ENCODE measurements at places on chromosomes 12 and 14. TPM values are rescaled to one million over a fixed set of nuclear protein-coding genes. Genes with fewer than 3 reads are reported as not detected.

Gene ACSM4
- total RNA-seq: not detected

Gene TAPBPL
- 14.5 TPM for total RNA-seq

Gene OASL
- 1.3 TPM for total RNA-seq

Gene RAD9B
- total RNA-seq: not detected

Gene SLC17A8
- total RNA-seq: not detected

Gene ART4
- total RNA-seq: 3.1 TPM

Gene PAPLN
- total RNA-seq: 9.6 TPM

Gene SOAT2
- total RNA-seq: not detected

DNA sequence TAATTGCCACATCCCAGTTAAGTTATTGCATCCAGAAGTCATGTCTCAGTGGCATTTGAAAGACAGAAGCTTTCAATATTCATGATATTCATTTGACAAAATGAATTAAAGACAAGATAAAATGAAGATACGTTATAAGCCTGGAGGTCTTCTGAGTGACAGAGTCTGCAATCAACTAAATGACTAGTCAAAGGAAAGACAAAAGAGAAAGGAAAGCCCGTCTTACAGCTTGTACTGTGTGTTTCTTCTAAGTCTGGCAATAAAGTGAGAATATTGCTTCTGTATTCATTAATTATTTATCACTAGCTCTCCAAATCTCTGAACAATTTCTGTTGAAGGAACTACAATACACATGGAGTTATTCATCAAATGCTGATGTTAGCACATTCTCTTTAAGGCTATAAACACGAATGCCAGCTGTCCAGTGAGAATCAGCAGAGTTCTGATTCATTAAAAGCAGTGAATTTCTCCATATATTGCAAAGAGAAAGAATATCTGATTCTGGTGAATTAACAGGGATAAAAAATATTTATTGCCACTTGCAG lies 70.7 kb downstream of the ATXN7L3B start:
- no peaks in the 10 kb centered on the region for H3K36me3 ChIP-seq
- H3K27me3 ChIP-seq: no peaks in the 10 kb centered on the region
- DNase-seq: no peak

DNA sequence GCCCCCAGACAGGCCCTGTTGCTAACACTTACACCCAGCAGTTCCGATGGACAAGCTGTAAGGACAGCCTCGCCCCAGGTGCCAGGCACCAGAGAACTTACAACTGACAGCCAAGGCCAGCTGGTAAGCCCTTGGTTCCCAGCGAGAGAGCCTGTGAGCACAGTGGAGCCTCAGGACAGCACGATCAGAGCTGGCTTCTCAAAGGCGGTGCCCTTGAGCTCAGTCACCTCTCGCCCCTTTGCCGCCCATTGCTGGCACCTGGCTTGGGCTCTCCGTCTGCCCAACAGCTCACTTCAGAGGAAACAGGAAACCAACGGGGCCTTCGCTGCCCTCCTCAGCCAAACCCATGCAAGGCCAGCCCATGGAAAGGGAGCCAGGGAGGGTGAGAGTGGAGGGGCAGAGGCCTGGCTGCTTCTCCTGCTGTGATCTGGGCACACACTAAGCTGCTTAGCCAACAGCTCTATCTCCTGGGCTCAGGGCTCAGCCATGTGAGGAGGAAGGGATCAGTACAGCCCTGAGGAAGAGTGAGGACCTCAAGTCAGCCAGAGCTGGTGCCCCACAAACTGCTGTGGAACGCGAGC lies 98.5 kb downstream of the SINHCAF start:
- H3K4me3 ChIP-seq: no peak overlapping the region
- H3K36me3 ChIP-seq: no peaks in the 10 kb centered on the region

- H3K36me3 ChIP-seq: no peaks in the 10 kb centered on the region
- no peak overlapping the region for H3K4me3 ChIP-seq
- H3K27me3 ChIP-seq: no peaks in the 10 kb centered on the region
Observed at GRCh38 chr14:22190411-22191191, 398.4 kb downstream of the DAD1 start.

DNA sequence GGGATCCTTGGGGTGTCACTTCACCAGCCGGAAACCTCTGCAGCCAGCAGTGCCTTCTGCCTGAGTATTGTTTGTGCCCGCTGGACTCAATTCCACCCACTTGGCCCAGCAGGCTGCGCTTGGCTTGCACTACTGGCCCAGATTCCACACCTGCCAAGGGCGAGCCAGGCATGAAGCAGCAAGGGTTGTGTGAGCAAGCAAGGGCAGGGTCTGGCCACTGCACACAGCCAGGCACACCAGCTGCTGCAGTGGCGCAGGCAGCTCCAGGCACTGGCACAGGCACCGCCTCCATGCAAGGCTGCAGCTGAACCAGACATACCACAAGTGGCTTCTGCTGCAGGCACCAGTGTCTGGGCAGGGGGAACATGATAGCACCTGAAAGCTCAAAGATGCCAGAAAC lies 99.5 kb downstream of the NUAK1 start:
- no peak overlapping the region for H3K27ac ChIP-seq
- DNase-seq: no peak
- H3K36me3 ChIP-seq: no peaks in the 10 kb centered on the region
- no peak overlapping the region for H3K4me3 ChIP-seq
- H3K27me3 ChIP-seq: peaks cover 4% of the 10 kb centered on the region
- no peaks in the 10 kb centered on the region for H3K4me1 ChIP-seq

GRCh38 chr14:101289230-101289690 lies 272.0 kb upstream of the DIO3 start:
- H3K27me3 ChIP-seq: no peaks in the 10 kb centered on the region
- no peak for DNase-seq
- no peak overlapping the region for H3K27ac ChIP-seq
- H3K4me1 ChIP-seq: no peaks in the 10 kb centered on the region
- no peaks in the 10 kb centered on the region for H3K36me3 ChIP-seq
- H3K4me3 ChIP-seq: no peak overlapping the region

GRCh38 chr12:112875608-112876007 lies 31.2 kb upstream of the OAS1 start:
- no peaks in the 10 kb centered on the region for H3K27me3 ChIP-seq
- DNase-seq: no peak

DNA sequence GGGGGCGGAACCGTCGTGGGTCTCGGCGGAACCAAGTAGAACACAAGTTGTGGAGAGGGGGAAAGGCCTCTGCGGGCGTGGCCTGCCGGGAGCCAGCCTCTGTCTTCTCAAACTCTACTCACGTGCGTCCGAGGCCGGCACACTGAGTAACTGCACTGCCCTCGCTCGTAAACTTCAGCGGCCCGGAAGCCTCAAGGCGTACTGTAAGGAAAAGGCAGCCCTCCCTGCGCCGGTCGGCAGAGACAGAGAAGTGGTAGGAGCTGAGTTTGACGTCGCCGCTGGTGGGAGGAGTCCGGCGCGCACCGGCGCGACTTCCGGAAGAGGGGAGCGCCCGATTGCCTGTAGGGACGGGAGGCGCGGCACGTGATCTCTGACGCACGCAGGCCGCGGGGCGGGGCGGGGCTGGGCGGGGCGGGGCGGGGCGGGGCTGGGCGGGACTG lies at the start of gene FBXO33:
Gene FBXO33 (minus strand): TSS at position 255 of the 440 bp plus-strand sequence. CDS start 271 bp downstream, outside the sequence.
- peaks cover 19% of the 10 kb centered on the region for H3K4me1 ChIP-seq
- no peaks in the 10 kb centered on the region for H3K27me3 ChIP-seq
- H3K27ac ChIP-seq: peak within 1 kb of the TSS; percentile 99
- peak; percentile 97 for DNase-seq
- peak within 1 kb of the TSS; percentile 92 for H3K4me3 ChIP-seq
- H3K36me3 ChIP-seq: no peaks in the 10 kb centered on the region

GRCh38 chr14:92513966-92514843 lies 624 bp downstream of the RIN3 start:
- H3K27ac ChIP-seq: peak overlapping the region; percentile 8
- H3K4me1 ChIP-seq: peaks cover 13% of the 10 kb centered on the region
- H3K36me3 ChIP-seq: no peaks in the 10 kb centered on the region
- H3K27me3 ChIP-seq: no peaks in the 10 kb centered on the region
- peak overlapping the region; percentile 9 for H3K4me3 ChIP-seq

DNA sequence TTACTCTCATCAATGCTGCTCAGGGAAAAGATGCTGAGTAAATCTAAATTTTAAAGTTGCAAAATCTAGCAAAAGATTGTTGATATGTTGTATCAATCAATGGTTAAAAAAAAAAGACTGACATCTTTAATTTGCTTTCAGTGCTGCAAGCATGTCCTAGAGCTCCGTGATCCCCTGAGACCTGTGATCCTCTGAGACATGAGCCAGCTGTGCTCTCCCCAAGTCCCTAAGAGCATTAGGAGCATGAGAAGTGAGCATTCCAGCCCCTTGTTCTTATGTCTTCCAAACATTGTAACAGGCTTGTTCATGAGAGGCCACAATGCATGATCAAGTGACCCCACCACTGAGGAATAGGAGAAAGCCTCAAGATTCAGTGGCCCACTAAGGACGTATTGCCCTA lies 116.6 kb downstream of the DAD1 start:
- no peaks in the 10 kb centered on the region for H3K4me1 ChIP-seq
- no peak for DNase-seq
- no peak overlapping the region for H3K4me3 ChIP-seq
- H3K36me3 ChIP-seq: no peaks in the 10 kb centered on the region

- H3K4me1 ChIP-seq: peaks cover 48% of the 10 kb centered on the region
- no peaks in the 10 kb centered on the region for H3K36me3 ChIP-seq
- no peak overlapping the region for H3K4me3 ChIP-seq
- peak overlapping the region; percentile 7 for H3K27ac ChIP-seq
- peak; percentile 63 for DNase-seq
- no peaks in the 10 kb centered on the region for H3K27me3 ChIP-seq
Observed at GRCh38 chr14:65222440-65222858, 120.1 kb upstream of the MAX start.

GRCh38 chr12:40253936-40254335 lies 29.1 kb downstream of the LRRK2 start:
- H3K36me3 ChIP-seq: peaks cover 2% of the 10 kb centered on the region
- no peaks in the 10 kb centered on the region for H3K4me1 ChIP-seq
- no peaks in the 10 kb centered on the region for H3K27me3 ChIP-seq
- DNase-seq: no peak
- no peak overlapping the region for H3K27ac ChIP-seq

DNA sequence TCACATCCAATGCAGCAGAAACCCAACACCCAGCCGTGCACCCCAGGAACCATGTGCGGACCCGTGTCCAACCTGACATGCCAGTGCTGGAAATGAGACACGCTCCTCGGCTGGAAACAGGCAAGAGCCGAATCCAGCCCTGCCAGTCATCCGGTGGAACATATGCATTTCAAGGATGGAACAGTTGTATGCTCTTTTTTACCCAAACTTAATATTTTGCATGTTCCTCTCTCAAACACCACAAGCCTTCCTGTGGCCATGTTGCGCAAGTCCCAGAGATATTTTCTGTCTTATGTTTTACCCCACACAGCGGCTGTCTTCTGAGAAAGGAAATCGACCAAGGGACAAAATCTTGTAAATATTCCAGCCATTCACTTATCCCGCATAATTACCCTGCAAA lies 196.9 kb downstream of the BCL11B start:
- H3K4me3 ChIP-seq: no peak overlapping the region
- H3K36me3 ChIP-seq: no peaks in the 10 kb centered on the region
- H3K27ac ChIP-seq: no peak overlapping the region
- no peak for DNase-seq

GRCh38 chr14:22433069-22433468 lies 156.0 kb downstream of the DAD1 start:
- peaks cover 29% of the 10 kb centered on the region for H3K4me1 ChIP-seq
- no peak overlapping the region for H3K4me3 ChIP-seq
- no peaks in the 10 kb centered on the region for H3K36me3 ChIP-seq
- no peak for DNase-seq
- H3K27ac ChIP-seq: peak overlapping the region; percentile 45
